ENCODE measurements at places on chromosomes 12 and 14.

DNA sequence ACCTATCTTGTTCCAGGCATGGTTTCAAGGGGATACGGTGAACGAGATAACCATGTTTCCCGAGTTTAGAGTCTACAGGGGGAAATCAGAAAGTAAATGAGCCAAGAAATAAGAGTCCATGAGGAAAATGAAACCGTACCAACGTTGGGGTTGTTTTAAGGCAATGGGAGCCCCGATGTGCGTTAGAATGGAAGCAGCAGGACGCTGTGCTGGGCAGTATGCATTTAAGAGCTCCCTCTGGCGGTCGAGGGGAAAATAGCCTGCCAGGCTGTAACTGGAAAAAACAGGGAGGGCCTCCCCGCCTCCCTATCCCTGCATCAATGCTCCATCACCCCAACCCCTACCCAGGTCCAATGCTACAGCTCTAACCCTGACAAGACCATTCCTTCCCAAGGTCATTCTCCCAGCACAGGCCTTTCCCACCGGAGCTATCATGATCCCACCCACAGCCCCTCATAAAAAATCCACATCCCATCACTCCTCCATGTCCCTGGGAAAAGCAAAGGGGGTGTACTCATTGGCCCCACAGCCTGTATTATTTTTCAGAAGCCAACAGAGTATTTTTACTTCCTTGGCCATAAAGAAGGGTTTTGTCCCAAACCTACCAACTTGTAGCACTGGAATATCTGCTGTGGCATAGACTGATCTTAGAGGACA lies 226.3 kb upstream of the NOS1 start:
- peak; percentile 45 for DNase-seq

- DNase-seq = no peak
These were observed 120.7 kb upstream of the TMTC2 start for GRCh38 chr12:82565966-82566365.

GRCh38 chr14:94397289-94398181 lies 9.1 kb upstream of the SERPINA1 start:
- no peak for DNase-seq

DNA sequence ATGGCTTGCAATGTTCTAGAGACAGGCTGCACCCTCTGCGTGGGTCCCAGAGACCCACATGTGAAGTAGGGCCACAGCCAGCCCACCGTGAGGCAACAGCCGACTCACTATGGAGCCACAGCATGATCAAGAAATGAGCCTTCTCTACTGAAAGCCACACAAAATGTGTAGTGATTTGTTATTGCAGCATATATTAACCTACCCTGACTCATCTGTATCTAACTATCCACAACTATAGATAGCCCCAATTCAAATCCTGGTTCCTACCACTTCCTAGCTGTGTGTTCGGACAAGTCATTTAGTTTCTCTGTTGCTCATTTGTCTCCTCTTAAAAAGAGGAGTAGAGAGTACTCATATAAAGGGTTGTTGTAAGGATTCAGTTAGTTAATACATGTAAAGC lies 1152.3 kb downstream of the BCL11B start:
- no peak for DNase-seq

DNA sequence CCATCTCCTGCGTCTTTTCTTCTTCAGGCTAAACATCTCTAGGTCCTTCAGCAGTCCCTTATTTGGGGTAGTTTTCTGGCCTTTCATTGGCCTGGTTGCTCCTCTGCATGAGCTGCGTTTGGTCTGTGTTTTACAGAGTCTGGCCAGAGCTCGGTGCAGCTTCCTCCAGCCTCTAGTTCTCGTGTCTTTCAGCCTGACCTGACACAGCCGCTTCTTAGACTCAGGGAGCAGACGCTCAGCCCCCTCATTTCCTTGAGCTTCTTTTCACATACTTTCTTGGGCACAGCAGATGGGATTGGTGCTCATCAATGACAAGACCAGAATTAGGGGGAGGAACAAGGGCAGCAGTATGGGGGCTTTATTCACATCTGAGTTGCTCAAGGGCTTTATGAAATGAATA lies 13.6 kb upstream of the GSG1 start:
- DNase-seq = no peak

DNA sequence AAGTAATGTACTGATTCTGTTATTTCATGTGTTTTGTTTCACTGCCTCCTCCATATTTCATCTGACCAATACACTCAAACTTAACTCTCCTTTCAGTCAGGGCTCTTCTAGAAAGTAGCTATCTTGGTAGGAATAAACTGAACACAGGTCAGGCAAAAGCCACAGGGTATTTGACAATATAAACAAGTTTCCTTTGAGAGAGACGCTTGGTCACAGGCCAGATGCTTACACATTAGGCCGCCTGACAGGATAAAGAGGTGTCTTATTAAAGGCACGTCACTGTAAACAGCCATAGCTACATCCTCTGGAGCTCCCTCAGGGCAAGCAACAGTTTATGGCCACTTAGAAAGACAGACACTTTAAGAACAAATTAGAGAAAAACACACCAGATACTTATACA lies 607.5 kb downstream of the SLC6A15 start:
- no peak for DNase-seq

DNA sequence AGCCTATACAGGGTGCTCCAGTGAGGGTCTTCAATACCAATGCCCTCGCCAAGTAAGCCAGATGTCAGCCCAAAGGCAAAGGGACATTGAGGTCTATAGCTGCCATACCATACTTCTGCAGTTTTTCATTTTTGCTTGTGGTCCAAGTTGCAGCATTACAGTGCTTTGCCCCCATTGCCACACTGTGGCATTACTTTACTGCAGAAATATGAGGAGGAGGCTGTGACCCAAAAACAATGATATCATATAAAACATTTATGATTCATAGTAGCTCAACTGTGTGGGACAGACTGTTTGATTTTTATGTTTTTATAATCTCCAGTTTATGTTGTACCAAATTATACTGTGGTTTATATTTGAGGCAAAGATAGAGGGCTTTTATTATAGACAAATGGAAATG lies 64.1 kb downstream of the KIAA0586 start:
- DNase-seq = peak; percentile 2

All from fibroblast of skin of abdomen (primary cell).